ENCODE measurements at places on chromosomes 11 and 22.

GRCh38 chr22:46604306-46604690 lies 15.9 kb upstream of the GRAMD4 start:
- DNase-seq: peak; percentile 44

DNA sequence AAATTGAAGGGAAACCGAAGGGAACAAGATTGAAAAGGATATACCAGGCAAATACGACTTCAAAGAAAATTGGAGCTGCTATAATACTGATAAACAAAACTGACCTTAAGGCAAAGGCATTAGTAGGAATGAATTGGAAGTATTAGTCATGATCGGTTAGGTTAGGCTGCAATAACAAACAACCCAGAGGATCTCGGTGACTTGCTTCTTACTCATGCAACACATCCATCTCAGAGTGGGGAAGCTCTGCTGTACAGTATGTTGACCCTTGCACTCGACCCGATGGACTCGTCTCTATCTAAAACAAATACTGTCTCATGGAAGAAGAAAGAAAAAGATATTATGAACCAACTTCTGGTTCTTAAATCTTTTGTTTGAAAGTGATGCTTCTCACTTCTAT lies 42.3 kb downstream of the SPATA19 start:
- DNase-seq: no peak

GRCh38 chr11:46426233-46426991 lies 34.8 kb upstream of the CHRM4 start:
- no peak for DNase-seq

- no peak for DNase-seq
Measured at GRCh38 chr11:12567746-12568460, 106.3 kb upstream of the TEAD1 start.

DNA sequence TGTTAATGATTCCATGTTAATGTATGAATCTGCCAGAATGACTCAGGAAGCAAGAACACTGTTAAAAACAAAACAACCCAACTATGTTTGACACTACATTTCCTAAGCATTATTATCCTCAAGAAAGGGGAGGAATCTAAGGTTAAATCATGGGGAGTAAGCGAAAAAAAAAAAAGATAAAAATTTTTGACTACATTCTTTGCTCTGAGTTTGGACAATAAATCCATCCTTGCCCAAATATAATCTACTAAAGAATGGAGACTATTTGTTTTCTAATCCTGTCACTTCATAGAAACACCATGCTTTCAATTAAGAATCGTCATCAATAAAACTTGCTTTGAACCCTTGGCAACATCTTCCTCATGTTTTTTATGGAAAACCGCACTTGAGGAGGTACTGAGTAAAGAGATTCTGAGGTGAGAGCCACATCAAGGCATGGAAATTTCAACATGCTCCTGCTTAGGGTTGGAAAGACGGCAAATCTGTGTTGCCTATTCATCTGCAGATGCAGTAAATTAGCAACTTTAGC lies 9.7 kb downstream of the MAML2 start:
- DNase-seq: no peak

DNA sequence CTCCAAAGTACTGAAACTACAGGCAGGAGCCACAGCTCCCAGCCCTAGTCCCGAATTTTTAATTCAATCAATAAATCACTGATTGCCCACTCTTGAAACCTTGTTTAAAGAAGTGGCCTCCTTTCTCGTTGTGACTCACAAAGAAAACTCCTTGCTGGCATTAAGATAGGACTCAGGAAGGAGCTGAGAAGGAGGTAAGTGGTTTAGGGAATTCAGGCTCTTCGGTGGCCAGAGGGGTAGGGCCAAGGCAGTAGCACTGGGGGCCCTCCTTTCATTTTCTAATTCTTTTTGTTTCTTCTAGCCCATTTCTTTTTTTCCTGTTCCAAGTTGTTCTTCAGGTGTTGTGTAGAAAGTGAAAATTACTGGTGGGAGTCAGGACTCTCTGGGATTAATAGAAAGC lies 86.2 kb upstream of the OR9Q1 start:
- DNase-seq: no peak

DNA sequence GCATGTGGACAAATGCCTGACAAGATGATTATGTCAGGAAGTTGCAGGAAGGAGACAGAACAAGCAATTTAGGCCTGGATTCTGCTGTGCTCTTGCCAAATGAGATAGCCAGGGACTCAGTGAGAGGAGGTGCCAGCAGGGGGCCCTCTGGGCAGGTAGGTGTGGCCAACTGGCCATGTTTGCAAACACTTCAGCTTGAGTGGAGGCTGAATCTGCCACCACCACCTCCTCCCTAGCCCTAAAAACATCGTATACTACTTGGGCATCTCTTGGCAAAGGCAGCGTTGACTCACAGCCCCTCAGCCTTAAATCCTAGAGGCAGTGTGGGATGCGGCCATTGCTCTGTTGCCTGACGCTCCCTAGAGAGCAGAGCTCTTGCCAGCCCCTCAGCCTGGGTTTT lies 95.1 kb upstream of the PLET1 start:
- no peak for DNase-seq

DNA sequence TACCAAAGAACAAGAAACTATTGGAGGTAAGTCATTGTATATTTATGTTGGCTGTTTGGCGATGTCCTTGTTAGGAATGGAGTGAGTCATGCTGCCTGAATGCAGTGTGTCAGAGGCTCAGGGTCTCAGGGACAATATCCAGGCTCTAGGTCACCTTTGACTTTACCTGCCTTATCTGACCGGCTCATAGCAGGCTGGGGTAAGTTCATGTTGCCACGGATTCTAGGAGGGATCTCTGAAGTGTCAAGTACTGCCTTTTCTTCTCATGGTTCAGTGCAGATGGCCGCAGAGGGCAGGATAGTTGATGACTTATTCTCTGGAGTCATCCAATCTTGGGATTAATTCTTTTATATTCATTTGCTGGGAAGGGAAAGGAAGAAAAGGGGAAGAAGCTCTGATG lies 53.2 kb downstream of the SPON1 start:
- no peak for DNase-seq

DNA sequence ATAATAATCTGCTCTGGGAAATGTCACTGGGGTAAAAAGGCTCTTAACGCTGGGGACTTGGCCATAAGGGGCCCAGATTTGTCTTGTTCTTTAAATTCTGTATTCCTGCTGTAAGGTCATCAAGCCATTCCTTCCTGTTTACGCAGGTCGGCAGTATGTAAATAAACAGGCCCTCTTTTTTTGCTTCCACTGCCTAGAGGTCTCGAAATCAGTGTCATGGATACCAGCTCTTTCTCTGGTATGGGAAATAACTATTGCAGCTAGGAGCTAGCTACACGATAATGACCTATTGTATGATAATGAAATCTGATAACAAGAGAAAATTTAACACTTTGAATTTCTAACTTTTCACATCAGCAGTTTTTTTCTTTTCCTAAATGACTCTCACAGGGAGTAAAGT lies 209.2 kb upstream of the NARS2 start:
- DNase-seq: no peak

- DNase-seq: no peak
Measured at GRCh38 chr11:128624269-128625175, 37.2 kb upstream of the ETS1 start.

DNA sequence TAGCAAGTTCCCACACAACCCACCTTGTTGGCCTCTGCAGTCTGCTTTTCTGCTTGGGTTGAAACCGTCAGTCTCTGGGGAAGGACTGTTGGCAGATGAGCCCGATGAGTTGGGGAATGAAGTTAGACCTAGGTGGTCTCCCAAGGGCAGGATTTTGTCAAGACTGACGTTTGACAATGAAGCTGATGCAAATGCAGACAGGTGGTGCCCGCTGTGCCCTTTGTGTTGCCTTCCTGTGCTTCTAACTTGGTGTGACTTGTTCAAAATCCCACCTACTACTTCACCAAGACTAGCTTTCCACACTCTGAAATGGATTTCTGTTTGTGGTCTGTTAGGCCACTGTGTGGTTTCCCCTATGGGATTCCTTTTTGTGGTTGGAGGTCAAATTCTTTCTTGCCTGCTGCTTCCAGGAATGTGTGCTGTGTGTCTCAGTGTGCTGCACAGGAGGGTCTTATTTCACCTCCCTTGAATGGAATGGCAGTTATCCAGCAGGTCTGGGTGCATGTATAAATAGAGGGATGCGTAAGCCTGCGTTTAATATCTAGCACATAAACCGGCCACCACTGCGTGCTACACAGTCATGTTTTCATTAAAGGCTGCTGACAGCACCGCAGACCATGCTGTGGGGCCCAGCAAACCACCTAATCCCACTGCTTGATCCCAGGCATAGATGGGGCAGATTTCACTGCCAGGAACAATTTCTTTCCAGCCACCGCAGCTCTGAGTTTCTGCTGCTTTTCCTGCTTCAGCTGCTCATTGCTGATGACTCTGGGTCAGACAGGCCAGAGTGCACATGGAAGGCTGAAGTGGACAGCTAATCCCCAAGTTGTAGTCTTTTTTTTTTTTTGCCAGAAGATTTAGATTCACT lies 44.8 kb downstream of the ADAMTS8 start:
- no peak for DNase-seq

GRCh38 chr11:134253188-134253993 lies at the start of the genes ACAD8 and THYN1:
TSS of gene ACAD8 (plus strand) at chr11:134253568. CDS start at chr11:134253601, 33 bp downstream.
TSS of gene THYN1 (minus strand) at chr11:134253352. CDS start at chr11:134252882, 470 bp downstream.
- peak; percentile 90 for DNase-seq

- no peak for DNase-seq
Measured at GRCh38 chr22:36775586-36775963, 344 bp downstream of the IFT27 start.

DNA sequence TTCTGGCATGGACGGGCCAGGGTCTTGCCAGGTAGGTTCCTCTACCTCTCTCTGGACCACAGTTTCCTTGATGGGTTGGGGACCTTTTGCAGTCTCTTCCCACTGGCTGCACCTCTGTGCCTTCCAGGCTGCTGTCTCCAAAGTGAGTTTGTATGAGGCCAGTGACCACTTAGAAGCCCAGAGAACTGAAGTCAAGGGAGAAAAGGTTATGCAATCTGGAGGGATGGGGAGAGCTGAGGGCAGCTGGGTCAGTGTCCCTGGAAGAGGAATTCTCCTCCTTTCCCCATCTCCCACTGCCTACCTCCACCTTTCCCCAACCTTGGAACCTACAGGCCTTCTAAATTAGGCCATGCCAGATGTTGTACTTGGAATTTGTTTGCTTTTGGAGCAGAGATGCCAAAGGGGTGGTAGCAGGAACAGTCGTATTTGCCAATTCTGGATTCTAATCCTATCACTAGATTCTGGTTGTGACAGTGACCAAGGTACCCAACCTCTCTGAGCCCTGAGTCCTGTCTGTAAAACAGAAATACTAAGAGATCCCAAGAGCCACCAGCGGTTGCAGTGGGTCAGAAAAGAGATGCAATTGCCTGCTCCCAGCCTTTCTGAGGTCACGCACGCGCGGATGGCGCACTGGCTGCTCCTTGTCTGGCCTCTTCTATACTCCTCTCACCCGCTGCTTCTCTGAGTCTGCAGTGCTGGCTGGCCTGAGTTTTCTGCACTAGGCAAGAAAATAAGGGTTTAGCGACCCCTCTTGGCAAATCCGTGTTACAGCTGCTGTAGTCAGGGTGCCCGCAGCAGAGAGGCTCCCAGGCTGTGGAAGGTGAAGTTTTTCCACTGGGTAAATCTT lies 10.7 kb upstream of the ACCSL start:
- DNase-seq: peak; percentile 23

GRCh38 chr11:84780689-84781293 lies 846.4 kb downstream of the DLG2 start:
- DNase-seq: no peak

- DNase-seq: peak; percentile 85
Measured at GRCh38 chr22:36180038-36180880, 19.7 kb upstream of the APOL3 start.

DNA sequence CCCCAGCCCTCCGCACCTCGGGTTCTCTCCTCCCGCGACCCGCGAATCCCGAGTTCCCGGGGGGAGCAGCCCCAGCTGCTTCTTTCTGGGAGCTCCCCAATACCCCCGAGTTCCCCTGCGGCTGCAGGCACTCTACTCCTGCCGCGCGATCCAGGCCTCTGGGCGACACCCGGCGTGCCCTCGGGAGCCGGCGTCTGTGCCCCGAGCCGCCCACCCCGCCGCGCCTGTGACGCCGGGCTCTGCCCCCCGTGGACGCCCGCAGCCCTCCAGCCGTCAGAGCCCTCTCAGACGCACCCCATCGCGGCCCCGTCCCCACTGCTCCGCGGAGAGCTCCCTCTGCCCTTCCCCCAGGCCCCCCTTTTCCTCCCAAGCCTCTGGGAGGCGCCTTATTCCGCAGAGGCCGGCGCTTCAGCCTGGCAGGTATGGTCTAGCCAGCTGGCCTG lies 422 bp downstream of the GLB1L2 start:
- DNase-seq: no peak

- no peak for DNase-seq
Measured at GRCh38 chr11:117584056-117584830, 212.8 kb downstream of the DSCAML1 start.

DNA sequence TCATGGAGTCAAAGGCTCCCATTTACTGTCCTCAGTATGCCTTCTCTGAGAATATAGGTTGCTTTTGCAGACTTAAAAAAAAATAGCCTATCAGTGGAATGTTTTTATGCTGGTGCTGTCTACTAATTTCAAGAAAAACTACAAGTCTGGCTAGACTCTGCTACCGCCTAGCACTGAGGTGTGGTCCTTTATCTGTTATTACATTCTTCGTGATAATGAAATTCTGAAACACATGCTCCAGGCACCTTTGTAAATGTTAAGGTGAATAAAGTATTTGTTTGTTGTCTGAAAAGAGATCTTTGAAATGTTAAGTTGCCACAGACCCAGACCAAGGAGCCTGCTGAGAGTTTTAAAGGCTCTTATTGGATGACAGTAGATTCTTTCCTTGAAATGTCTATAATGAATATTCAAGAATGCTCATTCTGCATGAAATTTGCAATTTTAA lies 95.3 kb downstream of the DBX1 start:
- no peak for DNase-seq

DNA sequence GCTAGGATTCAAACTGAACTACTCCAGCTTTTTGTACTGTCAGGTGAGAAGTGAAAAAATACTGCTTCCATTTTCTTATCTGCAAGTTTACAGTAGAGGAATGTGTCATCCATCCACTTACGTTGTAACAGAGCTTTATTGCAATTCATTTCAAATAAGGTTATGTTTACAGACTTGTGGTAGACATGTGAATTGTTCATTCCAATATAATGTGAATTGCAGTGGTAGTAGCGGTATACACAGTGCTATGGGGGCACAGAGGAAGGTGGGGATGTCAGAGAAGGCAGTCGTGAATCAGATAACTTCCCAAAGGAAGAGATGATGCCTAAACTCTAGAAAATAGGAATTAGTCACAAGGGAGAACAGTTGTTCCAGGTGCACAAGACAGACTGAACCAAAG lies 42.5 kb downstream of the CEP57 start:
- no peak for DNase-seq

- no peak for DNase-seq
Measured at GRCh38 chr22:46972901-46973831, 210.7 kb downstream of the TBC1D22A start.

DNA sequence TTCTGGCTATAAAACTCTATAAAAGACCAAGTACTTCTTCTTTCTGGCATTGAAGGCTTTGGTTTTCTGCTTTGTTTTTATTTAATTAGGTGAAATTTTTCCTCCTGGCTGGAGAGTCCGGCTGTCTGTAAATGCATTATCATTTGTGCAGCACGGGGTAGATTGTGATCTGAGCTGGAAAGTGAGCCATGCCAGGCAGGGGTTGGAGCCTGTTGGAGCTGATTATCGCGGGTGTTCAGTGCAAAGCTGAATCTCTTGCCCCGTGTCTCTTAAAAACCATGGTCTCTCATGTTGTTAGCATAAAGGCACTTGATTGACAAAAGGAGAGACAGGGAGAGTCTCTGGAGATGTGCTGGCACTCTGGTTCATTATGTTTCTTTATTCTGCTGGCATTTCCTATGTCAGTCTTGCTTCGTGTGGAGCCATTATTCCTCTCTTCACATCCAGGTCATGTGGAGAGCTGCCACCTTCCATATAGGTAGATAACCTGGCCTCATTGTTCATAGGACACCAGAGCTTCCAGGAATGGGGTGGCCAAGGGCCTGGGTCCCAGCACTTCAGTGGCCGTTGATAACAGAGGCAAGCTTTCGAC lies 75.2 kb downstream of the LDLRAD3 start:
- DNase-seq: no peak

Measured in activated CD4-positive, alpha-beta T cell treated with anti-CD3 and anti-CD28 coated beads for 24 hours (primary cell).